ENCODE measurements at places on chromosomes 4 and X. TPM values are rescaled to one million over a fixed set of nuclear protein-coding genes. Genes with fewer than 3 reads are reported as not detected.

Gene ADGRG4
- 0.06 TPM for total RNA-seq

Gene ETDA
- not detected for total RNA-seq

Gene PFKFB1
- total RNA-seq: not detected

Gene ODAPH
- not detected for total RNA-seq

Gene TRIM75
- not detected for total RNA-seq

Gene STAP1
- 1.7 TPM for total RNA-seq

Measured in upper lobe of right lung (tissue), 1 donor.